ENCODE measurements at places on chromosomes 1 and 21. TPM values are rescaled to one million over a fixed set of nuclear protein-coding genes. Genes with fewer than 3 reads are reported as not detected.
A peak's percentile ranks its signal among the peaks of the same experiment; 100 is the strongest.

SLC6A9 gene
- total RNA-seq, result 1.2 TPM

TCEA3 gene
- total RNA-seq, result 78.6 TPM

OR14A2 gene
- not detected for total RNA-seq

ITGB3BP gene
- total RNA-seq, result 10.9 TPM

OR2L13 gene
- not detected for total RNA-seq

SPATA6 gene
- 9.3 TPM for total RNA-seq

RNU1-4 gene
- total RNA-seq, result 6,072 TPM

TAS1R3 gene
- 0.93 TPM for total RNA-seq

TOR1AIP2 gene
- 48.1 TPM for total RNA-seq

SHE gene
- 9.2 TPM for total RNA-seq

ANP32E gene
- 29.3 TPM for total RNA-seq

ECM1 gene
- 20.1 TPM for total RNA-seq

DNA sequence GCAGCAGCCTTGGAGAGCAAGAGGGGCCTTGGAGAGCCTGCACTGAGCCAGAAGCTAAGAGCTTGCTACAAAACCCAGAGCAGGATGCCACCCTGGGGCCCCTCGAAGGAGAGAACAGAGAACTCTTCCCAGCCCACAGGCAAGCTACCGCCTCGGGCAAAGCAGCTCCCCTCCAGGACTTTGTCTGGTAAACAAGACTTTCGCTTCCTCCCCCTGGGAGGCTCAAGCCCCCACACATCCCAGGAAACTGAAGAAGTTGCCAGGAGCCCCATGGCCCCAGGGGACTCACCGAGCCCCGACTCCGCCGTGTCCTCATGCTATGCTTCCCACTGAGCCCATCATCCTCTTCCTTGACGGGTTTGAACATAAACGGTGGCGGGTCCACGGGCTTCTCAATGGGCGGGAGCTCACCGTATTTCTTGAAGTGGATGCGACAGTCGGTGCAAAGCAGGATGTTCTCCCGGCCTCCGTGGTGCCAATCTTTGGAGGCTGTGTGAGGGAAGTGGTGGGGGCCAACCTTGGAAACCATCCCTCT lies 45.9 kb downstream of the SLC45A1 start:
- DNase-seq, result no peak

DNA sequence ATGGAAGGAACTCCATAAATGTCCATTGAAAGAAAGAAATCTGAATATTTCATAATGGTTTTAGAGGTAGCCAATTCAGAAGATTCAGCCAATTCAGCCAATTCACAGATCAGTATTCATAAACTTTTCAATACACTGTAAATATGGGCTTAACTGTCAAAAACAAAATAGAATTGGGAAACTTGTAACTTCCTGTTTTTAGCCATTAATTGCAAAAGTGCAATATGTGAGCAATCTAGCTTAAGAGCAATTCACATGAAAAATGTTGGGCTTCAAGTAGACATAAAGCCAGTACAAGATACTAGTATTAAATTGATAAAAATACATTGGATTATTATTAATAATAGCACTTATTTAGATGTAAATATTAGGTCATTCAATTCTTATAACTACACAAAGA lies 27.5 kb upstream of the PLPPR4 start:
- DNase-seq, result no peak

GRCh38 chr1:54493608-54494007 lies 54.4 kb upstream of the ACOT11 start:
- DNase-seq, result no peak

DNA sequence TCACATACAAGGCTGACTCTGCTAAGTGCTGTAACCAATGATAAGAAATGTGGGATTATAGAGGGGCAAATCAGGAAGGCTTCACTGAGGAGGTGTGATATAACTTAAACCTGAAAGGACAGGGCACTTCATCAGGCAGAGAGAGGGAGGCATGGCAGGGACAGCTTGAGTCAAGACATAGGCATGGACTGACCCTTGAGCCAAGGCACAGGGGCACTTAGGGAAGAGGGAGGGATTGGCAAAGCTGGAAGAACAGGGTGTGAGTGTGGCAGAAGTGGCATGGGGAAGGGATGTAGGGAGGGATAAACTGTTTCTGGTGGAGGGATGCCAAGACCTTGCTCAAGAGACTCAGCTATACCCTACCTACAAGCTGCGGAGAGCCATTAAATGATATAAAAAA lies 81.3 kb downstream of the PLXNA2 start:
- no peak for DNase-seq

GRCh38 chr1:241834733-241835377 lies 13.1 kb upstream of the EXO1 start:
- no peak for DNase-seq

- DNase-seq, result no peak
These were observed 83.6 kb downstream of the CLIC4 start for GRCh38 chr1:24828887-24829192.

GRCh38 chr1:49394200-49394599 lies 617.5 kb upstream of the BEND5 start:
- DNase-seq, result no peak

DNA sequence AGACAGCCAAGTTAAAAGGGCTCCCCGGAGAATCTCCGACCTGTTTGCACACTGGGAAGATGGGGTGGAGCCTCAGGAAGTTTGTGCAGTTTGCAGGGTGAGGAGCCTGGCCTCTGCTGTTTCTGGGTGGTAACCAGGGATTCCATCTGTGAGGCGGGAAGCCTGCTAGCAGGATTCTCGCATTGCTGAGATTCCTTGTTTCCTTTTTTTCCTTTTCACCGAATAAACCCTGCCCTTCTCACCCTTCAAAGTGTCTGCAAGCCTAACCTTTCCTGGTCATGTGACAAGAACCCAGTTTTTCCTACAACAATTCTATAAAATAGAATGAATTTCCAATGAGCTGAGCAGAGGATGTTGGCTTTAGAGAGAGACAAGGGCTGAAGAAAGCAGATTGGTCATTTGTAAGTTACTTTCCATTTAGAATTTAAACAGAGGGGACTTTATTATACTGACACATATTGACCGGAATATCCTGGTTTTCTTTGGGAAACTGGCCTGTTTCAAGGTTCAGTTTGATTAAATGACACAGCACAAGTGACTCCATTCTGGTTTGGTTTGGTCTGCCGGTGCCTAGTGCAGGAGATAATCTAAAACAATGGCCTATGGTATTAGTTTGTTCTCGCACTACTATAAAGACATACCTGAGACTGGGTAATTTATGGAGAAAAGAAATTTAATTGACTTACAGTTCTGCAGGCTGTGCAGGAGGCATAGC lies 48.7 kb upstream of the DNAH14 start:
- no peak for DNase-seq

- peak; percentile 82 for DNase-seq
These were observed 580 bp downstream of the INKA2 start for GRCh38 chr1:111738436-111739193.

DNA sequence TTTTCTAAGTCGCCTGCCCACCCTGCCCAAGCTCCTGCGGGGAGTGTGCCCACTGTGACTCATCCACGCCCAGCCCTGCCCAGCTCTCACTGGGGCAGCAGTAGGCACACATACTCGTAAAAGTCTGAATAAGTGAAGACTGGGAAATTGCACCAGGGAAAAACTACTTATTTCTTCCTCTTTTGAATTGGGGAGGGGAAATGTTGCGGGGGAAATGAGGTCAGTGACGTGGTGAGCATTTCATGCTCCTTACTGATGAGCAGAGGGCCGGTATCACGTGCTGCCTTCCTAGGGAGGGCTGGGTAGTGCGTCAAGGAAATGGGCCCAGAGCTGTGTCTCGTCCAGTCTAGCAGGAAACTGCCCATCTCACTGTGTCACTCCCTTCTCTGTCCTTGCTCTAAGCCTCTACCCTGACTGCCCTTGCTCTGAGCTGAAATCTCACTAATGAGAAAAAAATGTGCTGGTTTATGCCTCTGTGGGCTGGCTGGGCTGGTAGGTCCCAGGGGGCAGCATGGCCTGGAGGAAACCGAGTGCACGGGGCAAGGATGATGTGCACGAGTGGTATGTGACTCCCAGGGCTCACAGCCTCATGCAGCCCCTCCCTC lies 13.5 kb upstream of the TNFRSF1B start:
- no peak for DNase-seq

DNA sequence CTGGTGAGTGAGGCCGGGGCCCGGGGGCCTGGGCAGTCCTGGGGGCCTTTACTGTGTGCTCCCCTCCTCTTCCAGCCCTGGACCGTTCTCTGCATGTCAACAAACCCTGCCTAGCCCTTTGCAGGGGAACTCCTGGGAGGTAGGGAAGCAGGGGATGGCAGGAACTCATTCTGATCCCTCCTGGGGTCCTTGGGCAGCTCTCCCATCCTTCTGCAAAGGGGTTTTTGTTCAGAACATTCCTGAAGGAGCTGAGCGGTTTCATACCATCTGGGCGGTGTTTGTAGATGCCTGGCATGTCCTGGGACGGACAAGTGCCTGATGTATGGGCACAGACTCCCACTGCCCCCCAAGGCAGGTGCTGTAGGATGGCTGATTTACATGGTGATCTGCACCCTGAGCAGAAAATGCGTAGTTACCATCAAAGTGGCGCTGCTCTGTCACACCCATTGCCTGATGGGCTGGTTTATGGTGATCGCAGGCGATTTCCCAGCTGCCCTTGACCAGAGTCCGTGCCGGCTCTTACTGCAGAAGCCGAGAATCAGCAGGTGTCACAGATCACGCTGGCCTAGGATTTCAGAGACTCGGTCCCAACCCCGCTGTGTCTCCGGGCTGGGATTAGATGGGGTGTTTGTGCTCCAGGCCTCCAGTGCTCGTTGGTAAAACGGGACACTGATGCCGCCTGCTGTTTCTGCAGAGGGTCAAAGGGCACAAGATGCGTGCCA lies 71.6 kb upstream of the TRAPPC10 start:
- no peak for DNase-seq

DNA sequence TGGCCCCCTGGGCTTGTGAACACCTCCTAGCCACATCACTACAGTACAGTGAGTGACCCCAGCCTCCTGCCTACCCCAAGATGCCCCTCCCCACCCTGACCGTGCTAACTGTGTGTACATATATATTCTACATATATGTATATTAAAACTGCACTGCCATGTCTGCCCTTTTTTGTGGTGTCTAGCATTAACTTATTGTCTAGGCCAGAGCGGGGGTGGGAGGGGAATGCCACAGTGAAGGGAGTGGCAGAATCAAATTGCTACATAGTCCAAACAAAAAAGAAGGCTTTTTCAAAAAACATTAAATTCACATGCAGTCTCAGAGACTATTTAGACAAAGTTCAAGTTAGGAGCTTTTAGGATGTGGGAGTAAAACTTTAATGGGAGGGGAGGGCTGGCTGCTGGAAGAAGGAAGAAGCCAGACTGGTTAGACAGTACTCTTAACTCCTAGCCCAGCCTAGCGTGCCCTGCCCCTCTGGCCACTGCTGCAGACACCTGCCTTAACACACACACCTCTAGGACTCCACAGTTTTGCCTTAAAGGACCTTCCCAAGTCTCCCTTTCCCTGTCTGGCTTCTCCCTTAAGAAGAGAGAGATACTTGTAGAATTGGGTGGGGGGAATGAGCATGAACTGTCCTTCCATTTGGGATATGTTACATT lies 9.4 kb downstream of the PEA15 start:
- DNase-seq, result no peak

DNA sequence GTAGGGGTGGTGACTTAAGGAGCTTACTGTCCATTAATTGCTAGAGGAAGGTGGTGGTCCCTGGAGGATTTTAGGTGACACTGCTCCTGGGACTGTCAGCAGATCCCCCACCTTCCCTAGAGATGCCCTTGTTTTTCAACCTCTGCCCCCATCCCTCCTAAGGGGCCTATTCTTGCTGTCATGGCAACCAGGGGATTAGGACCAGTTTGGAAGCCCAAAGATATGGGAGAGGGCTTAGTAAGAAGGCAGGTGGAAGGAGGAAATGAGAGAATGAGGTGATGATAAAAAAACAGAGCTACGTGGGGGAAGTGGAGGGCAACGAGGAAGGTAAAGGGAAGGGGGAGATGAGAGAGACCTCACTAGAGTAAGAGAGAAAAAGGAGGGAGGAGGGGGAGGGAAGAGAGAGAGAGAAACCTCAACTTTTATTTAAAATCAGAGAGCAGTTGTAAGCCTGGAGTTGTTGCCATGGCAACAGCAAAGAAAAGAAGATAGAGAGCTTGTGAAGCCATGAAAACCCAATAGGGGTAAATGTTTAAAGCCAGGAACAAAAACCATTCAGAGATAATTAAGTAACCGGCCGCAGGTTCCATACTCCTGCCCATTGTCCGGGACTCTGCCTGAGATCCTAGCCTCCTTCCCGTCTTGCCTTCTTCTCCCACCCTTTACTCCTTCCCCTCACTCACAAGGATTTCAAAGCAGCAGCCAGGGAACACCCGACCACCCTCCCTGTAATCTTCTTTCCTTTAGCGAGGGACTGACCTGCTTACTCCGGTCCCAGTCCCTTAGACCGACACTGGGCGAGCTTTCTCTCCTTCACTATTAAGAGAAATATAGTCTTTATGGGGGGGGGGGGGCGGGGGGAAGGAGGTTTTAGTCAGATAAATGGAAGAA lies 20.6 kb downstream of the KIRREL1 start:
- DNase-seq, result no peak

DNA sequence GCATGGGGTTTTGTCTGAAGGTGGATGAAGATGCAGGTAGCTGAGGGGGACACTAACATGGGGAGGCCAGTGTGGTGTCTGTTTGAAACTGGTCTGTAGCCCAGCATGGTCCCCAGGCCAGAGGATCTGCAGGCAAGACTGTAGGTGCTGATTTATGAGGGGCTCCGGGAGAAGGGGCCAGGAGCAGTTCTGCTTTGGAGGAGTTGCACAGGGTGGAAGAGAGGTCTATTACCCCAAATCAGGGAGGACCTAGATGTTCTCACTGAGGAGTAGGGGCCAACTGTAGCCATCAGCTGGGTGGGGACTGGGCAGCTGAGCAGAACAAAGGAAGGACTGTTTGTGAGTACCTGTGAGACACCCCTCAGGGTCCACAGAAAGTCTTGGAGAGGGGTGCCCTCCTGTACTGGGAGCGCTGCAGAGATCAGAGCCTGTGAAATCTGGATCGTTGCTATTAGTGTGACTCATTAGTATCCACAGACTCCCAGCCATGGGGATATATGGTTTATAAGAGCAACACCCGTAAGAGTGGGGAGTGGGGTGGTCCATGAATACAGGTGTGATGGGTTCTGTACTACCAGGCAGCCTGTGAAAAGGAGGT lies 64.3 kb upstream of the IRF2BP2 start:
- DNase-seq, result no peak

GRCh38 chr1:24142546-24143534 lies at the start of gene IL22RA1:
Gene IL22RA1 (minus strand): TSS chr1:24143140. CDS start chr1:24143082, 58 bp downstream.
- peak; percentile 30 for DNase-seq

DNA sequence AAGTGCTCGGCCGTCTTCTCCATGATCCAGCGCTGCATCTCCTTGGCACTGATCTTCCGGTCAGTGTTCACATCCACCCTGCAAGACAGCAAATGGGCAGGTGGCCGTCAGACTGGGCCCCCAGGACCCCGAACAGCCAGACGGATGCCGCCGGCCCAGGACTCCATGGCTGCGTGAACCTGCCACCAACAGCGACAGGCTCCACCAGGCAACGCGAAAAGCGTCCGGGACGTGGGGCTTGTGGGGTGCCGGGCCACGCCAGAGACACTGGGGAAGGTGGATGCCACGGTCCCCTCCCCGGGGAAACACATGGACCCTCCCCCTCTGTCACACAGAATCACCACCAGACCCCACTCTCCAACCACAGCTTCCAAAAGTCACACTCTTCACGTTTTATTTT lies 7.9 kb downstream of the SDF4 start:
- no peak for DNase-seq

GRCh38 chr21:18318156-18318555 lies 73.5 kb downstream of the CHODL start:
- no peak for DNase-seq

Data from left ventricle myocardium inferior (tissue), 1 donor.